ENCODE measurements at places on chromosomes 2 and 18.

DNA sequence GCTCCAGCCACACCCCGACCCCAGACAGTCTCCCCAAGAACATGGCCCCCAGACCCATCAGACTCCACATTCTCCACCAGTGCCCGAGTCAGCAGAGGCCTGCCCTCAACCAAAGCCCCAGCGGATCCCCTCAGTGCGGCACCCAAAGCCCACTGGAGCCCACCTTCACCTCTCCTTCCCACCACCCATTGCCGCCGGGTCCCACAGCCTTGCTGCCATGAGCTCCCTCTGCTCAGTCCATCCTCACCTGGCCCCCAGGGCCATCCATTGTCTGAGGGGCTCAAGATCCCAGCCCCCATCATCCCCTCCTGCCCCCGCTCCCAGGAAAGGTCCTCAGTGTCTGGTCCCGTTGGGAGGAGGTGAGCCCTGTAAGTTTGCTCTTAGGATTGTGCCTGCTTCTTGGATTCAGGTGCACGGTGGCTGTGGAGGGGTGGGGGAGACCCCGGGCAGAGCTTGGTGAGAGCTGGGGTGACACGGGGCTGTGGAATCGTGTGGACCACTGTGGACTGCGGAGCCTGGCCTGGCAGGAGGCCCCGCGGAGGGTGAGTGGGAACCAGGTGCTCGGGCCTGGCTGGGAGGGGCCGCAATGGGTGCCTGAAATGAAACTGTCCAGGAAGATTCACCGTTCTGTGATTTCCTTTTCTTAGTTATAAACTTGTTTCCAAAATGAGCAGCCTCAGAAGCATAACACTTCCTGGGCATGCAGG lies 32.7 kb upstream of the GPC1 start:
- no peak for DNase-seq

GRCh38 chr2:26720322-26721114 lies 28.0 kb downstream of the KCNK3 start:
- DNase-seq = peak; percentile 82

DNA sequence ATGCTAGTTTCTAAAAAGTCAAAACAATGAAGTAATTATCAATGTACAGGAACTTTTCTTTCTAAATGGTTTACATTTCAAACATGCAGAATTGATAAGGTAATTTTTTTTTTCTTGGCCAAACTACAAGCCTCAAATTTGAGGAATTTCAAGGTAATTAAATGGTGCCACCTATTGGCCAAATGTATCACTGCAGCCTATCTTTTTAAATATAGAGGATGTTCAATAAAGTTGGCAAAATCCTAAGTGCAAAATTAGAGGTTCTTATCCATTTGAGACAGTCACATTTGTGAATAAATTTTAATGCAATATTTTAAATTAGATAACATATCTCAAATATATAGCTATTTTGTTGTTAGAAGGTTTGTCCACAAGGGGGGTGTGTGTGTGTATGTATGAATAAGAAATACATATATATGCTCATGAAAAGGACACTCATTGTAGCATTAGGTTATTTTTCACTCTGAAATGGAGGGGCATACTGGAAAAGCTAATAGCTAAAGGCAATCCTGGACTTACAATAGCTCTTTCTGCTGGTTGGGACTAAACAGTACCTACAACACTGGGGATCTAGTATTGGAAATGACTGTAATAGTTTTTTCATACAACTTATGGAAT lies 26.2 kb downstream of the MMADHC start:
- DNase-seq = peak; percentile 53

DNA sequence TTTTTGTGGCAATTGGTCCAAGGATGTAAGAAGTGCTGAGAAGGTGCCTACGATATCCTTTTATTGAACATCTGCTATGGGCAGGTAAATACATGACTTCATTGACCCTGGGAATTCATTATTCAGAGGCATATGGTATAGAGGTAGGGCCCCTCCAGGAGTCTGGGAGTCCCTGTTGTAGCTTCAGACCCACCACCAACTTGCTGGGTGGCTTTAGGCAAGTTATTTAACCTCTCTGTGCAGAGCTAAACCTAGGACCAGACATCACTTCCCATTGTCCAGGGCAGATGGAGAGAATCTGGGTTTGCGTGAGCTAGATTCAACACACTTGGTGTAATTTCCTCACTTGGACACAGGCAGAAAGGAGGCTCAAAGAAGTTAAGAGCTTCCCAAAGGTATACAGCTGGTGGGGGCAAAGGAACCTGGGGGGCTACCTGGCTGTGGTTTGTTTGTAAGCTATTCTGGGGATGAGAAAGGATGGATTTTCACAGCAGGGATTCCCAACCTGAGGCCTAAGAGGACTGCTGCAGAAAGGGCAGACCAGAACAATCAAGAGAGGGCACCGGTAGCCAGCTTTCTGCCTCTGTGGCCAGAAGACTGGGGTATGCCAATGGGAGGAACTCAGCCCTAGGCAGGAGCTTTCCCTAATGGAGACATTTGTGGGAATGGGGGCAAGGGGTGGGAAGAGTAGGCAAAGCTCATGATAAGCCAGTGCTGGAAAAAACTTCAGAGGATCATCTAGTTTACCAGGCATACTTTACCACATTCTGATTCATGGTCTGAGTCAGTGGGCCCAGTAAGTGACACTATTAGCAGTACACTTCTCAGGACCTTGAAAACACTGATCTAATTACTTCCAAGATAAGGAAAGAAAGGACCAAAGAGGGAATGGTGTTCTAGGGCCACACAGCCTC lies 102.7 kb upstream of the SMAD2 start:
- peak; percentile 65 for DNase-seq

DNA sequence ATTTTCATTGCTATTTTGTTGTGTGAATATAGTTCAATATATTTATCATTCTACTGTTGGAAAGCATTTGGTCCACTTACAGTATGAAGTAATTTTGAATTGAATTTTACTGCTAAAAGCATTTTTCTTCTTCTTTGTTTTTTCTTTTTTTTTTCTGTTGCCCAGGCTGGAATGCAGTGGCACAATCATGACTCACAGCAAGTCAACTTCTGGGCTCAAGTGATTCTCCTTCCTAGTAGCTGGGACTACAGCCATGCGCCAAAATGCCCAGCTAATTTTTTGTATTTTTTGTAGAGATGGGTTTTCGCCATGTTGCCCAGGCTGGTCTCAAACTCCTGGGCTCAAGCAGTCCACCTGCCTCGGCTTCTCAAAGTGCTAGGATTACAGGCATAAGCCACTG lies 2.4 kb upstream of the ETAA1 start:
- DNase-seq = peak; percentile 62

Data from kidney tubule cell (primary cell).